Activated naive CD8-positive, alpha-beta T cell treated with anti-CD3 and anti-CD28 coated beads for 36 hours (primary cell): ENCODE measurements at places on chromosomes 12 and 14. TPM values are rescaled to one million over a fixed set of nuclear protein-coding genes. Genes with fewer than 3 reads are reported as not detected.

DNA sequence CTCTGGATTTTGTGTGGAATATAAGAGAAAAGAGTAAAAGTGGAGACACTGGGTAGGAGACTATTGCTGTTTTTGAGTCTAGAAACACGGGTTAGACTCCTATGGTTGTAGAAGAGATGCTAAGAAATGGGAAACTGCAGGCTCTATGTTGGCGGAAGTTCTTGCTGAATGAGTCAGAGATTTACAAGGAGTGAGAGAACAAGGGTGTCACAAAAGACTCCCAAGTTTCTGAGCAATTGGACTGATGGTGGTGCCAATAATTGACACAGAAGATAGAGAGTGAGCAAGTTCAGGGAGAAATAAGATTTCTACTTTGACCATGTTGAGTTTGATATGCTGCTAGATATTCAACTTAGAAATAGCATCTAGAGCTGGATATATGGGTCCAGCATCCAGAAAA is 2.6 kb upstream of the PRKD1 start:
- no peak for DNase-seq
- H3K27me3 ChIP-seq: peaks cover 41% of the 10 kb centered on the region
- H3K4me1 ChIP-seq: peaks cover 7% of the 10 kb centered on the region
- H3K27ac ChIP-seq: no peak overlapping the region
- H3K4me3 ChIP-seq: no peak overlapping the region
- H3K36me3 ChIP-seq: peaks cover 3% of the 10 kb centered on the region

DNA sequence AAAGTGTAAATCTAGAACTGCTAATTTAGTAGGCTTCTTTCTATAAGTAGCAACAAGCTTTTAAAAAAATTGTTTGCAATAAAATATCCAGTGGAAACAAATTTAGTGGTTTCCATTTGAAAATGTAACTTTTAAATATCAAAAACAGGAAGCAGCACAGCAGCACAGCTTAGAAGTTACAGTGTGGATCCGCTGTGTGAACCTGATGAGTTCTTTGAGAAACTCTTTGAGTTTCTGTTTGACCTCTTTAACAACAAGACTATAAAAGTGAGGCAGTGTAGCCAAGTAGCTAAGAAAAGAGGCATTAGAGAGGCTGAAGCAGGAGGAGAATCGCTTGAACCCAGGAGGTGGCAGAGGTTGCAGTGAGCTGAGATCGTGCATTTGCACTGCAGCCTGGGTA is 178.3 kb downstream of the NAV3 start:
- H3K27ac ChIP-seq: no peak overlapping the region
- no peaks in the 10 kb centered on the region for H3K36me3 ChIP-seq
- H3K4me1 ChIP-seq: no peaks in the 10 kb centered on the region

GRCh38 chr12:99122496-99122895 is 477.4 kb downstream of the APAF1 start:
- no peaks in the 10 kb centered on the region for H3K36me3 ChIP-seq
- no peak overlapping the region for H3K27ac ChIP-seq
- H3K4me1 ChIP-seq: no peaks in the 10 kb centered on the region

DNA sequence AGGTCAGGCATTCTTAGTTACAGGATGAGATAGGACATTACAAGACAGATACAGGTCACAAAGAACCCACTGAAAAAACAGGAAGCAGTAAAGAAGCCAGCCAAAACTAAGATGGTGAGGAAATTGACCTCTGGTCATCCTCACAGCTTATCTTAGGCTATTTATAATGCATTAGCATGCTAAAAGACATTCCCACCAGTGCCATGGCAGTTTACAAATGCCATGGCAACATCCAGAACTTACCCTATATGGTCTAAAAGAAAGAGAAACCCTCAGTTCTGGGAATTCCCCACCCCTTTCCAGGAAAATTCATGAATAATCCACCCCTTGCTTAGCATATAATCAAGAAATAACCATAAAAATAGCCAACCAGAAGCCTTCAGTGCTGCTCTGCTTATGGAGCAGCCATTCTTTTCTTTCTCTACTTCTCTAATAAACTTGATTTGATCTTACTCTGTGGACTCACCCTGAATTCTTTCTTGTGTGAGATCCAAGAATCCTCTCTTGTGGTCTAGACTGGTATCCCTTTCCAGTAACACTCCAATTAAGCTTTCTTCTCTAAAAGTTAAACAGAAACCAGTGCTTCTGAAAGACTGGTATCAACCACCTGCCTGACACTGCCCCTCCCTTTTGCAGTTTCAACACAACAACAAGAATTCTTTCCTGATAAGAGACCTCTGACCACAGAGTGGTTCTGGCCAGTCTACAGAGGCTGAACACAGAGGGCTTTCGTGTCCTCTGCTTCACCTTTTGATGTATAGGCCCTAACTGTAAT is 86.9 kb downstream of the BCAT1 start:
- DNase-seq: no peak
- no peak overlapping the region for H3K4me3 ChIP-seq
- H3K27me3 ChIP-seq: no peaks in the 10 kb centered on the region
- peaks cover 10% of the 10 kb centered on the region for H3K4me1 ChIP-seq

DNA sequence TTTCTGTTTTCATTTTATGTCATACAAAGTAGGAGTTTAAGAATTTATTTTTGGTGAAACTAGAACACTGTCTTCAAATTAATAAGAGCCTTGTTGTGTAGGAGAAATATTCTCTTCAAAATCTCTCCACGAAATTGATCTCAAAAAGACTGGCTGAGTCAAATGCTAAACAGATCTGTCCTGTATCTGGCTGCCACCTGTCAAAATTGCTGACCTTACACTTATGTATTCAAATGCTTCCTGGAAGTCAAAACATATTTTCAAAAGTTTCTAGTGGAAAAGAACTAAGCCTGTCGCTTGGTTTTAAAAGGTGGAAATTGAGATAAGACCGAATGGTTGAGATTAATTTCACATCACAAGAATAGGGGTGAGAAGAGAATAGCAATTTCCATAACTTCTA is 121.4 kb downstream of the RGS6 start:
- H3K27me3 ChIP-seq: peaks cover 41% of the 10 kb centered on the region
- no peak overlapping the region for H3K4me3 ChIP-seq
- H3K27ac ChIP-seq: no peak overlapping the region
- H3K4me1 ChIP-seq: peaks cover 11% of the 10 kb centered on the region
- no peak for DNase-seq

DNA sequence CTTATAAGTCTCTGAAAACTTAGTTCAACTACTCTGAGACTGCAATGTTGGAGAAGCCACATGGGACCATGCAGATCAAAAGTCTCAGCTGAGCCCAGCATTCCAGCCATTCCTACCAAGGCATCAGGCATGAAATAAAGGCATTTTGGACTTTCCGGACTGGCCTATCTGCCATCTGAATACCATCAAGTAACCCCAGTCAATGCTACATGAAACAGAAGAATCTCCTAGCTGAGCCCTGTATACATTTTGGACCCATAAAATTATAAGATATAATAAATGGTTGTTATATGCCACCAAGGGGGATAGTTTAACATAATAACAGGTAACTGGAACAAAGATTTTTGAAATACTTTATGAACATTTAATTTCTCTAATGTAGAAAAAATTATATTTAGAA is 9.3 kb upstream of the TMEM260 start:
- peaks cover 16% of the 10 kb centered on the region for H3K27me3 ChIP-seq
- no peak overlapping the region for H3K4me3 ChIP-seq
- no peaks in the 10 kb centered on the region for H3K36me3 ChIP-seq
- H3K4me1 ChIP-seq: no peaks in the 10 kb centered on the region

The BCAT1 gene
- 59.6 TPM for total RNA-seq

The KRT6B gene
- total RNA-seq: not detected

DNA sequence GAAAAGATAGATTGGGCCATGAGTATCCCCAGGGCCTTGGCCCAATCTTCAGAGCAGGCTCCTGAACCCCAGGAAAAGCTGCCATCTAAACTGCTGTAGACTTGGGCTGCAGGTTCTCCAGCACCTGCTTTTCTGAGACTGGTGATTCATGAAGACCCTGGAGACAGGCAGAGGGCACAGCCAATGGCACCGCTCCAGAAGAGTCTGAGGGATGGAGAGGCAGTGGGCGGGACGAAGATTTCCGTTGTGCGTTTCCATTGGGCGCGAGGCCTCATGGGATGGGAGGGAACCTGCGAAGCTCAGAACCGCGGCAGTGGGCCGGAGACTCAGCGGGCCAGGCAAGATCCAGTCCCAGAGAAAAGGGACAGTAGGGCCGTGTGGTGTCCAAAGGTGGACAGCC is 375.1 kb downstream of the IPO8 start:
- no peaks in the 10 kb centered on the region for H3K36me3 ChIP-seq
- DNase-seq: no peak
- no peak overlapping the region for H3K27ac ChIP-seq
- H3K27me3 ChIP-seq: no peaks in the 10 kb centered on the region
- no peak overlapping the region for H3K4me3 ChIP-seq
